H7 (cell line): ENCODE measurements at places on chromosomes 13 and 19. TPM values are rescaled to one million over a fixed set of nuclear protein-coding genes. Genes with fewer than 3 reads are reported as not detected.

Gene RELB
- 2.7 and 4.1 TPM in 2 replicates for total RNA-seq

Gene ADGRE1
- not detected in 2 replicates for total RNA-seq

Gene CYP2F1
- total RNA-seq = 0.24 and 0.30 TPM in 2 replicates

Gene AKAP8L
- total RNA-seq = 115 and 168 TPM in 2 replicates

Gene PLPPR3
- total RNA-seq = 52.0 and 53.8 TPM in 2 replicates

Gene HSD17B14
- 9.9 and 18.0 TPM in 2 replicates for total RNA-seq

Gene SLAIN1
- 17.5 and 22.4 TPM in 2 replicates for total RNA-seq

Gene UBE2L5
- not detected in 2 replicates for total RNA-seq

Gene SUPT20H
- 65.1 and 75.7 TPM in 2 replicates for total RNA-seq

Gene PSG5
- total RNA-seq = not detected in 2 replicates

Gene COL5A3
- 0.62 and 1.4 TPM in 2 replicates for total RNA-seq

Gene IFNL3
- total RNA-seq = not detected in 2 replicates
